ENCODE measurements at places on chromosomes 3 and 15. TPM values are rescaled to one million over a fixed set of nuclear protein-coding genes. Genes with fewer than 3 reads are reported as not detected.

Gene CFAP92
- 0.83 TPM for total RNA-seq

Gene CDCP1
- 0.32 TPM for total RNA-seq

Gene LRRC31
- not detected for total RNA-seq

Gene SMAD6
- total RNA-seq = 0.41 TPM

Gene SOX2
- total RNA-seq = not detected

Gene CSTA
- not detected for total RNA-seq

Gene GRAMD2A
- not detected for total RNA-seq

GRCh38 chr3:193859195-193859594 lies 266.2 kb downstream of the OPA1 start:
- DNase-seq = no peak

DNA sequence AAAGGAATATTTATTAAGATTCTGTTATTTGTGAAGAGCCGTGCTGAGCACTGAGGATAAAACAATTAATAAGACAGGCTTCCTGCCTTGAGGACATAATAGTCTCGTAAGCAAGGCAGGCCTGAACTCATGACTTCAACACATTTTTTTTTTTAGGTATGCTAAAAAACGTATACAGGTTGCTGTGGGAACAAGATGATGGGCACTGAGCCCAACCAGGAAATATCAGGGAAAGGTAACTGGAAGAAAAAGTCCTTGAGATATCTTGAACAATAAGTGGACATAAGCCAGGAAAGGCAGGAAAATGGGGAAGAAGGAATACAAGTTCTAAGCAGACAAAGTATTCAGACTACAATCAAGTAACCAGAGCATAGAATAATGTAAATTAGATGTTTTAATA lies 26.1 kb downstream of the CERS3 start:
- no peak for DNase-seq

GRCh38 chr3:56664823-56665222 lies 18.2 kb downstream of the TASOR start:
- DNase-seq = no peak

DNA sequence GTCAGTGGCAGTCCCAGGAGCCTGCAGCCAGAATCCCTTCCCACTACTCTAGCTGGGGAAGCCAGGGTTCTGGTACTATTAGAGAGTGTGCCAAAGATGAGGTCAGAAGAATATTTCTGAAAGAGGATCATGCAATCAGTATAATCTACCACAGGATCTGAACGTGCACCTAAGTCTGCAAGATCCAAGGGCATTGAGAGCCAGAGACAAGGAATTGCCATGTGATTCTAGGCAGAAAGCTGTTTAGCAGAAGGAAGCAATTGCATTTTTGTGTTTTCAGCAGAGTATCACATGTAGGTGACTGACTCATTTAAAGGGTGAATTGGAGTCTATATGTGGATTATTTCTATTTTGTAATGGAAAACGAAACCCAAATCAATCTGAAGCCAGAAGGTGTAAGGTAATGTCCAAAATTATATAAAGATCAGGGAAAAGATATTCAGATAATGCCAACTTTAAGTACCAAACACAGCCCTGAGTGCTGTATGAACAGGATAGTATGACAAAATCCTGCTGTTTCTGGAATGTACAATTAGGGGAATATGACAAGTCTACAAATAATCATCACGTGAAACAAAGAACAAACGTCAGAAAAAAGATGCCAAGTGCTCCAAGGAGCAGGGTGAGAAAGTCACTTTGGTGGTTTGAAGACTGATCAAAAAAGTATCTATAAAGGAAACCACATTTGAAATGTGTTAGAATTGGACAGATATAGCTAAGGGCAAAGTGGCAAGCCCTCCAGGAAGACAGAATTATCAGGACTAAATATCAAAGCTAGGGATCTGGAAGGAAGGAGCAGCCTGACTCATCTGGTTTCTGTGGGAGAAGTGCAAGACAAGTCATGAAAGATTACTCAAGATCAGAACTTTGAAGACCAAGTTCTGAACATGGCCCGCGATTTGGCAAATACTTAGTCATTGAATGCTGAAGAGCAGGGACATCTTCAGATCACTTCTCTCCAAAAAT lies 1036.6 kb downstream of the NTRK3 start:
- no peak for DNase-seq

GRCh38 chr3:180934638-180935037 lies 22.2 kb downstream of the FXR1 start:
- no peak for DNase-seq

- DNase-seq = no peak
These were observed 84.0 kb upstream of the SKOR1 start for GRCh38 chr15:67741308-67741707.

- no peak for DNase-seq
These were observed 35.3 kb downstream of the CEP152 start for GRCh38 chr15:48775546-48775945.

GRCh38 chr3:79516795-79517194 lies 251.0 kb downstream of the ROBO1 start:
- DNase-seq = no peak
